ENCODE measurements at places on chromosomes 2 and 18.

GRCh38 chr2:241673797-241674725 lies 12.6 kb downstream of the DTYMK start:
- no peak for DNase-seq

DNA sequence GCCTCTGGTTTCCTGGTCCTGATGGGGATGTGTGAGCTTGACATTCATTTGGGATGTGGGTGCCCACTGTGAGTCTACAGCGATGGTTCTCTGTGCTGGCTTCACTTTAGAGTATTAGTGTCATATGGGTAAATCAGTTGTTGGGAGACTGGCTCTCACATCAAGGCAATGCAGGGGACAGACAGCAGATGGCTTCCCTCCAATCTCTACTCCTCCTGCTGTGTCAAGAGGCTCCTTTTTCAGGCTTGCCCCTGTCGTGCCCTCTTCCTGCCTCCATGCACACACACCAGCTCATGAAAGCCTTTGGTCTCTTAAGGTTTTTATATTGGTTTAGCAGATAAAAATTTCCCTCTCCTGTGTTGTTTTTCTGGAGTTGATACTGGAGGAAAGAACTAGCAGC lies 315.6 kb downstream of the RDH14 start:
- no peak for DNase-seq

GRCh38 chr2:118830118-118830517 lies 17.3 kb downstream of the EN1 start:
- no peak for DNase-seq

GRCh38 chr2:50551018-50551726 lies 480.8 kb downstream of the NRXN1 start:
- no peak for DNase-seq

- DNase-seq, result no peak
Measured at GRCh38 chr2:159243529-159243928, 43.0 kb downstream of the WDSUB1 start.

GRCh38 chr2:133200684-133201421 lies 367.4 kb downstream of the NCKAP5 start:
- DNase-seq, result no peak

- DNase-seq, result no peak
Measured at GRCh38 chr2:66478731-66479316, 43.9 kb downstream of the MEIS1 start.

DNA sequence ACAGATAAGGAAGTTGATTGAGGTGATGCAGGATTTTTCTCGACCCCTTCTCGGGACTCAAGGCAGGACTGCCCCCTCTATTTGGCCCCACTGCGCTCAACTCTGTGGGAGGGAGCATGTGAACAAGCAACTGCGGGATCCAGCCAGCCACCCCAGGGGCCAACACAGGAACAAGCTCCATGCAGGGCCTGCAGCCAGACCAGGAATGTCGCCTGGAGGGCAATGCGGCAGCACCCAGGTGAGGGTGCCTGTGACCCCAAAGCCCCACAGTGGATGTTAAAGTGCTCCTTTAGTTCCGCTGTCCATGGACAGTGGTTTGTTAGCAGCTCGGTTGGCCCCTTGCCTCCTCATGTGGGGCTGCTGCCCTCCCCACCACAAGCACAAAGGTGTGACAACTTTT lies 57.1 kb downstream of the HRH4 start:
- no peak for DNase-seq
